HS-5 (cell line): ENCODE measurements at places on chromosomes 12 and 14.
A peak's percentile ranks its signal among the peaks of the same experiment; 100 is the strongest.

GRCh38 chr12:129635021-129635685 lies 268.7 kb downstream of the TMEM132D start:
- DNase-seq: no peak

DNA sequence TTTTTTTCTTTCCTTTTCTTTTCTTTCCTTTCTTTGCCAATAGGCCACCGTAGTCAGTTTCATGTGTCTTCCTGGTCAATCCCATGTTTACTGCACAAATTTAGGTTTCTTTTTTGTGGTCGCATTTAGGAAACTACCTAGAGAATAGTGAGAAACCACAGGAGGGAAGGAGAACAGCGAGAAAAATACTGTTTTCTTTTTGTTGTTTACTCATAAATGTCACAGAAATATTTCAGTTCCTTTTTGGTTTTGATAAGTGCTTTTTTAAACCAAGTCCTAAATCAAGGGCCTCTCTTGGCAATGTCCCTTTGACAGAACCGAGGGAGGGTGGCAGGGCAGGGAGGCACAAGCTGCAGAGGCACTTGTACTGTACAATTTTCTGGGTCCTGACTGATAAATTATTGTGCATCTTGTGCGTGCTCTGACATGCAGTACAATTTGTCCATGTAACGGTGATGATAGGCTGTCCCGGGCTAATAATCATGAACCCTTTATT lies 326.1 kb downstream of the CACNA1C start:
- no peak for DNase-seq

DNA sequence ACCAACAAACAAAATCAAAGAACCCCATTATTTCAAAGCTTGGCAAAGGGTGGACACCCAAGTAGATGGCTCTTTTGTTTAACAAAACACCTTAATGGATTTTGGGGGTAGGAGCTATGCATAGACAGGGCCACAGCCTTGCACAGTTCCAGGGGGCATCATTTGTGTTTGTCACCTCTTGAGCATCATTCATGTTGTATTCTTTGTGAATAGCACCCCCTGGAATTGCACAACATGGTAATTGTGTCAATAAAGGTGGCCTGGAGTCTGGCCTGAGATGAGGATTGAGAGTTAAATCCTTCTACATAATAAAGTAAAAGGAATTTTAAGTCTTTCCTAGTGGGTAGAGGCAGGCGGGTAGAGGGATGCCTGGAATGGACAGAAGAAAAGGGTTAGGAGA lies 3.3 kb upstream of the FRS2 start:
- no peak for DNase-seq

GRCh38 chr12:21604245-21605101 lies at the start of gene GYS2:
Gene GYS2 (minus strand): TSS chr12:21604847. CDS start chr12:21604592, 255 bp downstream.
- DNase-seq: no peak

GRCh38 chr12:38555620-38556591 lies 239.3 kb downstream of the ALG10B start:
- no peak for DNase-seq

DNA sequence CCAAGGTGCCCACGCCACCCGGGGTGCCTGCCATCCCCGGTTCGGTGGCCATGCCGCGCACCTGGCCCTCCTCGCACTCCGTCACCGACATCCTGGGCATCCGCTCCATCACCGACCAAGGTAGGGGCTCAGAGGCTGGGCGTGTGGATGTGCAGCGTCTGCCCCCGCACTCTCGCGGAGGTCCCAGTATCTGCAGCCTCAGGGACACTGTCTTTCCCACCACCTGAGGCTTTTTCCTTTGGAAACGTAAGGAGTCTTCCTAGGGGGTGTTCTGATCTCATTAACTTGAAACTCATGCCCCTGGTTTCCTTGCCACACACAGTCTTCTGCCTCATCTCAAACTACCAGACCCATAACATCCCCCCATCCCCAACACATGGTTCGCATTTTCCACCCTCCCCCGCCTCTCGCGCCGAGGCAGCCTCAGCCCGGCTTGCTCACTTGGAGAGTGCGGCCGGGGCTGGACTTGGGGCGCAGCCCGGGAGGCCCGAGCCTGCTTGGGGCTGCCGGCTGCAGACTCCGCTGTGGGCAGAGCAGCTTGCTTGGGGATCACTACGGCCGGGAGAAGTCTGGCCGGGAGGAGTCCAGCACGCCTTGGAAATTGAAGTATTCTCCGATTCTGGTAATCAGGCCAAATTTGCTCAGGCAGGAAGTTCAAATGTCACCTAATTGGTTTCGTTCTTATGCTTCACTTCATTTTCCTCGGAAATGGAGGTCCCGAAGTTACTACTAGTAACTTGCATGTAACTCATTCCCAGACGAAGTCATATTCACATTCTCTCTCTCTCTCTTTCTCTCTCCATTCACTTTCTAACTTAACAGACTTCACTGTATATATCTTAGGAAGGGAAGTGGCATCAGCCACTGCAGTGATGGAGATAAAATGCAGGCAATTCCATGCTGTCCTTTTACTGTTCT lies 2.0 kb downstream of the PAX9 start:
- no peak for DNase-seq

- no peak for DNase-seq
These were observed 441.4 kb downstream of the EGLN3 start for GRCh38 chr14:33509454-33509853.

DNA sequence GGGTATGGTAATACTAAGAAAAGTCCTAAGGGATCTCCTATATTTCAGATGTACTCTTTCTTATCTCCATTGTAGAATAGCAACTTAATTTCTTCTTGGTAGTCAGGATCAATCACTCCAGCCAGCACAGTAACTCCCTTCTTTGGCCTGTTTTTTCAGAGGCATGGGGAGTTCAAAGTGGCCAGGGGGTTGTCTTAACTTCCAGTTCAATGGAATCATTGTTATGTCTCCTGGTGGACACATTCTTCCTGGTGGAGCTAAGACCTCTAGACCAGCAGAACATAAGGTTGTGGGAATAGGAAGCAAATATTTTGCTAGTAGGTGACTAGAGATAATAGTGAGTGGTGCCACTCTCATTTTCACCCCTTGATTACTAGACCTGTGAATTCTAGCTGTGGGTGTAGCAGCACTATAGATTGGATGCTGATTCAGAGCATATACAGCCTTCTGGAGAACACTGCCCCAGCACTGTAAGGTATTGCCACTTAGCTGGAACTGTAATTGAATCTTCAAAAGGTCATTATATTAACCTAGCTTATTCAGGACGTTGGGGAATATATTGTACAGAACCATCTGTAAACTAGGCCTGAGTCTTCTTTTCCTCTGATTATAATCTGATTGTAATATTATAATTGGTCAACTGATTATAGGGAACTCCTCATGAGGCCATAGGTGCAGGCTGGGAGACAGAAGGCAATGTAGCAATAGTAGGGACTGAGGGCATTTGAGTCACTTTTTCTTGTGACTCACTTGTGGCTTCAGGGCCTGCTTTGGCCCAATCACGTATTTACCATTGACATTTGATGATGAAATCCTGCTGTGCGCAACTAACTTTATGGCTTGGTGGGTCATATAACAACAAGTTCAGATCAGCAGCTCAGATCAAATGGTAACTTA lies 60.2 kb upstream of the ATP2B1 start:
- peak; percentile 97 for DNase-seq

GRCh38 chr12:120247621-120248030 lies 17.9 kb downstream of the PXN start:
- DNase-seq: peak; percentile 83

GRCh38 chr12:57476162-57476992 lies 3.3 kb downstream of the ARHGAP9 start:
- DNase-seq: no peak

DNA sequence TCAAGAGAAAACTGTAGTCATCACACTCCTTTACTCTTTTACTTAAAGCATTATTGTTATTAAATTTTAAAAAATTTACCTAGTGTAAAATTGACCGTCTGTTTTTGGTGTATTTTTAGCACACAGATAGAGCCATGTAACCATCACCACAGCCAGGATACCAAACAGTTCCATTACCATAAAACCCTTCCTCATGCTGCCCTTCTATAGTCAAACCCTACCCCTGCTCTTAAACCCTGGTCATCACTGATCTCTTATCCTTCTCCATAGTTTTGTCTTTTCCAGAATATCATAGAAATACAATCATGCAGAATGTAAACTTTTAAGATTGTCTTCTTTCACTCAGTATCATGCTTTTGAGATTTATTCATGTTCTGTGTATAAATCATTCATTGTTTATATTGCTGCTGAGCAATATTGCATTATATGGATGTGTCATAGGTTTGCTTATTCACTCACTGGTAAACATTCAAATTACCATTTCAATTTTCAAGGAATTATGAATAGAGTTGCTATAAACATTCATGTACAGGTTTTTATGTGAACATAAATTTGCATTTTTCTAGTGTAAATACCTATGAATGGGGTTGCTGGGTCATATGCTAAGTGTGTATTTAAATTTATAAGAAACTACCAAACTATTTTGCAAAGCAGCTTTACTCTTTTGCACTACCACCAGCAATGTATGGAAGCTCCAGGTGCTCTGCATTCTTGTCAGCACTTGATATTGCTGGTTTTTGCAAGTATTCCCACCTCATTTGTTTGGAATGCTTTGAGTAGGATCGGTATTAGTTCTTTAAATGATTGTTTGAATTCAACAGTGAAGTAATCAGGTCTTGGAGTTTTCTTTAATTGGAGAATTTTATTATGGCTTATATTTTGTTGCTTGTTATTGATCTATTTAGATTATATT lies 125.5 kb downstream of the LMNTD1 start:
- no peak for DNase-seq

DNA sequence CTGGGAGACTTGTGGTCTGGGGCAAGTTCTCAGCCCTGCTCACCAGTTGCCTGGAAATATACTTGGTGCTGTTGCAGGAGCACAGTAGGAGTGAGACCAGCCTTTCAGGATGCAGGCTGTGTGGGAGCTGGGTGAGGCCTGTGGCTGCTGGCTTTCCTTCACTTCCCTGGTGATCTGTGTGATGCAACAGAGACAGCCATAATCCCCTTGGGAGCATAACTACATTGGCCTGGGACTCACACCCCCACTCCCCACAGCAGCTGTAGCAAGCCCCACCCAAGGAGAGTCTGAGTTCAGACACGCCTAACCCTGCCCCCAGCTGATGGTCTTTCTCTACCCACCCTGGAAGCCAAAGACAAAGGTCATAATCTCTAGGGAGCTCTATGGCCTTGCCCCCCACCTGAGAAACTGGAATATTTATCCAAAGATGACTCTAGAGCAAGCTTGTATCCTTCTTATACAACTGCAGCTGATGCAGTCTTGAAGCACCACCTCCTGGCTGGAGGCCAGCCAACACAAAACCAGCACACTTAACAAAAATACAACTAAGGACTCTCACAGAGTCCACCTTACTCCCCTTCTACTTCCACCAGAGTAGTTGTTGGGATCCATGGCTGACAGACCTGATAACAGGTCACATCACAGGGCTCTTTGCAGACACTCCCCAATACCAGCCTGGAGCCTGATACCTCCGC lies 190.4 kb upstream of the CPNE8 start:
- DNase-seq: no peak

GRCh38 chr12:25985316-25986175 lies 27.1 kb downstream of the RASSF8 start:
- no peak for DNase-seq

GRCh38 chr12:51751661-51752060 lies 96.9 kb downstream of the FIGNL2 start:
- no peak for DNase-seq

DNA sequence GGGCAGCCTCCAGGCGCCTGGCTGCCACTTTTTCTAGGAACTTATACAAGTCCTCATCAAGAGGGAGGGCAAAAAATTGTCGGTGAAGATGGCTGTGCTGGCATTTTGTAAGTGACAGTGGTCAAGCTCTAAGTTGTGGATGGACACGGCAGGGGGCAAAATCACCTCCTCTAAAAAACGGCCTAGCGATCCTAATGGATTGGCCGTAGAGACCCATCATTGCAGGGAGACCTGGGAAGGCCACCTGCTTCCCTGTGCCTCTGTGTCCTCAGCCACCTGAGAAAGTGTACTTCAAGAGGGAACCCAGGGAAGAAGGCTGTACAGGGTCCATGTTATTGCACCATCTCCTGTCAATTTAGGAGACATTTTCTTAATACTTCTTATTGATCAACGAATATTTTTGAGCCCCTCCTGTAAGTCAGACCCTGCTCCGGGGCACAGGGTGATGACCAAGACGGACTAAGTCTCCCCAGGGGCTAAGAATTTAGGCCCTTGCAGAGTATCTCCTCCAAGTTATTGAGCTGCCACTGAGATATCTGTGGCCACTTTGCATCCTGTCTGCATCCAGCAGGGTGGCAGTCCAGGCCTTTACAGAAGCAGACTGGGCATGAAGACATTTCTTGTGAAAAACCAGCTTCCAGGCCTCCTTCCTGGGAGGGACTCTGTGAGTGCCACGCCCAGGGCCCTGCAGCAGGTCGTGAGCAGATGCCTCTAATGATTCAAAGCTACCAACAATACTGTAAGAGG lies 40.5 kb downstream of the PSMA6 start:
- DNase-seq: no peak

DNA sequence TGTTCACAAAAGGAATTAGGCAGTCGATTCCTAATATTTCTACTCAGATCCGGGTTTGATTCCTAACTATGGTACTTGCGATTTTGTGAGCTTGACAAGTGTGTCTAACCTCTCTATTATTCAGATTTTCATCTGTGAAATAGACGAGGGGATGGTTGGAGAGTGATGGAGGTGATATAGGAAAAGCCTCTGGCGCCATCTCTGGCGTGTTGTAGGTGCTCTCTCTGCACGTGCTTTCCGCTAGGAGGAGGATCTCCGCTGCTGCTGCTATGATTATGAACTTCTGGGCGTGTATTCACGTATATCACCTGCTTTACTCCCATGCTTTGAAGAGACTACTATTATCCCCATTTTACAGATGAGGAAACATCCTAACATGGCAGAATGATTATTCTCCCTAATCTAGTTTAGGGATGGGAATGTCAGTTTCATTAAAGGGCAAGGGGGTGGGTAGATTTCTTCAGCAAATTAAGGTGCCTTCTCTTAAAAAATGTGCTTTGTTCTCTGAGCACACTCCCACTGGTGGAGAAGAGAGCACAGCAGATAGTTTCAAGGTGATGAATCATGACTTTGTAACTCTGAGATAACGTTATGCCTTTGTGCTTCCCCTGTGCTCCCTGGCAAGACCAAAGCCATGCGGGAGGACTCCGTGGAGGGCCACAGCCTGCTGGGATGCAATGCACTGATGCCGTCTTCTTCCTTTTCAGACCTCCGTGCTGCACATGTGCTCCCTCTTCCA lies 97.1 kb downstream of the PRIMA1 start:
- no peak for DNase-seq

GRCh38 chr14:90599748-90600507 lies 203.1 kb downstream of the CALM1 start:
- no peak for DNase-seq
